ENCODE measurements at places on chromosomes 3 and 15.

DNA sequence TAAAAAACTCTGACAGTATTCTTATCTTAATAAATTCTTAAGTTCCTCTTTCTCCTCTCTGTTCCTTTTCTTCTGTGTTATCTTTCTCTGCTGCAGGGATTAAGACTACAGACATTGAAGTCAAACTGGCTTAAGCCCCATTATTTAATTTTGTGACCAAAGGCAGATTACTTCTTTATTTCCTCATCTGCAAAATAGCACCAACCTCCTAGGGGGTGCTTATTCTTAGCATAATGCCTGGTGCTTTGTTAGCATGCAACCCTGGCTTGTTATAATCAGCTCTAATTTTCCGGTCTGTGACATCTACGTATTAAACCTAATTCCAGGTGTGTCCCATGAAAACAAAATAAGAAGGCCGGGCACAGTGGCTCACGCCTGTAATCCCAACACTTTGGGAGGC, 23.8 kb downstream of the SEMA6D start:
- DNase-seq = no peak

- no peak for DNase-seq
Observed at GRCh38 chr15:66932634-66933024, 132.8 kb upstream of the SMAD3 start.

GRCh38 chr15:50244959-50245624, 20.4 kb downstream of the HDC start:
- DNase-seq = no peak

DNA sequence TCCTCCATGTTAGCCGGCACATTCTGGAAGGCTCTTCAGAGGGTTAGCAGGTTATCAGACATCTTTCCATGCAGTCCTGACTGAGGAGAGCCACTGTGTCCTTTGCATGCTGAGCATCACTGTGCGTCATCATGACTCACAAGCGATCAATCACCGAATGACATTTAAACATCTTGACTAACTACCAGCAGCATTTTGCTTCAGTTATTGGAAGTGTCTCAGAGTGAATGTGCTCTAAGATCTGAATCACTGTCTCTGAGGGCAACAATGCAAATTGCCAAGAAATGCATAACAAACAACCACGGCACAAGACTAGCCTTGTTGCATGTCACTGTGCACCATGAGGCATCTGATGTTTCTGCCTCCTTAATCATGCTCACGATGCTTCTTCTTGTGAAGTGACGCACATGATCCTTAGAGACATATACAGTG, 18.3 kb upstream of the ATP8B4 start:
- no peak for DNase-seq

DNA sequence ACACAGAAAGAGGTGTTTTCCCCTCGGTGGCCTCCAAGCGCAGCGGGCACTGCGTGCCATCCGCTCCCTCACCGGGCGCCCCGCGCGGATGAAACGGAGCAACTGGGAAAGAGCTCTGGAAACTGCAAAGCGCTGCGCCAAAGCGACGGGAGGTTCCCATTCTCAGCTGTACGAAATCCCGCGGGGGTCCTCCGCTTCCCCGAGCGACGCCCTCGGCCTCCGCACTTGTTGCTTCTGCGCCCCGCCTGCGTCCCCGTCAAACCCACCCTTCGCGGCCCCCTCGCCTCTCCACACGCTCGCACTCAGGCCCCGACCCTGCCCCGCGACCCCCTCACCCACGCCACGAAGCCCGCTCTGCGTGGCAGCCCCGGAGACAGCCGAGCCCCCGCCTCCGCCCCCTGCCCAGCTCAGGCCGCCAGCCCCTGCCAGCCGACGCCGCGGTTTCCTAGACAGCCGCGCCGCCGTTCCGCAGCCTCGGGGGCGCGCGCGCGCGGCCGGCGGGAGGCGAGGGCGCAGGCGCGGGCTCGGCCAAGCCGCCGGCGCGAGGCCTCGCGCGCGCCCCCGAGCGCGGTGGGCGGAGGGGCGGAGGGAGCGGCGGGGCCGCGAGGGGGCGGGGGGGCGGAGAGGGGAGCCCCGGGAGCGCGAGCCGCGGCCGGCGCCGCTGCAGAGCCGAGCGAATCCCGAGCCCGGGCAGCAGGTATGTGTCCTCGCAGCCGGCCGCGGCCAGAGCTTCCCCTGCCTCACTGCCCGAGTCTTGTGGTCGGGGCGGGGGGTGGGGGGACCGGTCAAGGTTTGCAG, at the start of gene TMEM266:
TSS of gene TMEM266 (plus strand) at position 666 of the 798 bp plus-strand sequence. CDS start 74,279 bp downstream, outside the sequence.
- DNase-seq = peak; percentile 51

DNA sequence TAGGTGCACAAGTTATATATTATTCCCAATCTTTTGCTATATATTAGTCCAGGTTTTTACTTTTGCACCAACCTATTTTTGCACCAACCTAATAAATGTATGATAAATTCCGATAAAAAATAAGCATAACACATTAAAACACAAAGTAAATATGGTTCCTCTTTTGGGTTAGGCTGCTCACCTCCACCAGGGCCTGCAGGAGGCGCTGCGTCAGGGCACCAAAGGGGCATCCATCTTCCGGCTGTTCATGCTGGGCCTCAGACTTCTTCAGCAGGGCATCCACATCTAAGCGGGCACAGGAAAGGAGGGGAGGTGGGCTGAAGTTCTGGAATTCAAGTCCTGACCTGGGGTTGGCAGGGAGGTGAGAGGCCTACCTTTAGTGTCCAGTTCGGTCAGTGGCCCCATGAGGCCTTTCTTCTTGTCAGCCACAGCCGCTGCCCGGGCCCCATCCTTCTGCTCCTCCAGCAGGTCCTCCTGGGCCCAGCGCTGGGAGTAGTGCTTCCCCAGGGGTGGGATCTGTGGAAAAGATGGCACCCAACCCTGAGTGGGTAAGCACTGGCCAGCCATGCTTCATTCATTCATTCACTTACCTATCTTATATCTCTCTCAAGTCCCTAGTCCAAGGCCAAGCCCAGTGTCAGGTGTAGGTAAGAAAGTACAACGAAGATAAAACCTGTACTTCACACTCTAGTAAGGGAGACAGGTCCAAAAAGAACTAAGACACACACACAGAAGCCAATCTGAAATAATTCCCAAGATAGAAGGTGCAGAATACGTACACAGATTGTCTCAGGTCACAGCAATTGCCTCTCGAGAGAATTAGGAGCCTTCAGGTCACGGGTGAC, 5.2 kb downstream of the TADA3 start:
- DNase-seq = no peak

GRCh38 chr15:77641999-77642398, 9.3 kb upstream of the LINGO1 start:
- DNase-seq = no peak

DNA sequence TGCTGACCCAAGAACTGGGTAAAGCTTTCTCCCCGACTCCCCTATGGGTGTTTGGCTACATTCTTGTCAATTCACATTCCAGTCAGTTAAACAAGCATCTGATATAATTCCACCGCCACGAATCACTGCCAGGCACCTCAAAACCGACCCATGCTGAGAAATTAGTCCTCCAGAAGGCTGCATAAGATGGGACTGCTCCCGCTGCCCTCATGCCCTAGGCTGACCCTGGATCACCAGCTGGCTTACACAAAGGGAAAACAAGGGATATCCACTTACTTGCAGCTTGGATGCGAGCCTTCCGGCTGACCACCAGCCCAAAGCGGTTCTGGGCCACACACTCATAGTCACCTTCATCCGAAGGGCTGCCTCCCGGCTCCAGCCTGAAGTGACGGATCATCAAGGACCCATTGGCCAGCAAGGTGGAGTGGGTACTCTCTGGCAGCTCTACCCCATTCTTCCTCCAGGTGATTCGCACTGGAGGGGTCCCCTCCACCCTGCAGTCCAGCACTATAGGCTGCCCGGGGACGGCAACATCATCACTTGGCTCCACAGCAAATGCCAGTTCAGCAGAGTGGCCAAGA, 2.9 kb downstream of the IGDCC3 start:
- DNase-seq = no peak

DNA sequence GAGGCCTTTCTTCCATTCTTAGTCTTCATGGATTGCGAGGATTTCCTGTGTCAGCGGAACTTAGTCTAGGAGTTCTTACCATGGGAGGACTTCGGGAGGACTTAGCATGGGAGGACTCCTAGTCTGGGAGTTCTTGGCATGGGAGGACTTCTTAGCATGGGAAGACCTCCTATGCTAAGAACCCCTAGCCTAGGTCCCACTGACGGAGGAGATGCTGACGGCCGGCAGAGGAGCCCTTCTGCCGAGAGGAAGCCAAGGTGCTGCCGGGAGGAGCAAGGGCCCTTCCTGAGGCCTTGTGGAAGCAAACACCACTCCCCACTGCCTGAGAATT, 35.6 kb upstream of the LDHAL6B start:
- no peak for DNase-seq

All from inflammatory macrophage treated with lipopolysaccharide for 4 hours (primary cell).